CD14-positive monocyte (primary cell): ENCODE measurements at places on chromosomes 2 and 18. TPM values are rescaled to one million over a fixed set of nuclear protein-coding genes. Genes with fewer than 3 reads are reported as not detected.

- H3K4me1 ChIP-seq = no peaks in the 10 kb centered on the region
- no peaks in the 10 kb centered on the region for H3K27me3 ChIP-seq
- no peak overlapping the region for H3K27ac ChIP-seq
- no peaks in the 10 kb centered on the region for H3K36me3 ChIP-seq
Measured at GRCh38 chr18:51133580-51134160, 63.8 kb downstream of the MEX3C start.

GRCh38 chr2:233849607-233850271 is 4.6 kb downstream of the HJURP start:
- H3K4me3 ChIP-seq = no peak overlapping the region
- no peak overlapping the region for H3K27ac ChIP-seq
- no peak for DNase-seq
- peaks cover 28% of the 10 kb centered on the region for H3K4me1 ChIP-seq
- peaks cover 31% of the 10 kb centered on the region for H3K36me3 ChIP-seq

DNA sequence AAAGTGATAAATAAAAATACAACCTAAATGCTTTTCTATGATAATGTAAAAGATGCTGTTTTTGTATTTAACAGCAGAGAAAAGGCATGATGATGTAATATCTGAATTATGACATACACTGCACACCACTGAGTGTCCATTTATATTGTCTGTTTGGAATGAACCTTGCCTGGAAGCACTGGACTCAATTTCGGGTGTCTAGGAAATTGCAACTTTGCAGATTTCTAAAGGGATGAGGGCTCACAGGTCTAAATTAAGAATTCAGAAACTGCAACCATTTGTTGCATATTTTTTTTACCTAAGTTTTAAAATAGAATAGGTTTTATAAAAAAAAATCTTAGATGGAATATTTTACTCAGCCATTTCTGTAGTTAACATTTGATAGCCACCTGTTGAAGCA is 131.1 kb upstream of the EPC2 start:
- H3K4me3 ChIP-seq = no peak overlapping the region
- DNase-seq = no peak
- no peaks in the 10 kb centered on the region for H3K36me3 ChIP-seq
- no peak overlapping the region for H3K27ac ChIP-seq
- H3K4me1 ChIP-seq = peaks cover 6% of the 10 kb centered on the region
- no peaks in the 10 kb centered on the region for H3K27me3 ChIP-seq

- DNase-seq = peak; percentile 42
- no peaks in the 10 kb centered on the region for H3K27me3 ChIP-seq
Measured at GRCh38 chr2:53994818-53995808, 24.3 kb upstream of the PSME4 start.

DNA sequence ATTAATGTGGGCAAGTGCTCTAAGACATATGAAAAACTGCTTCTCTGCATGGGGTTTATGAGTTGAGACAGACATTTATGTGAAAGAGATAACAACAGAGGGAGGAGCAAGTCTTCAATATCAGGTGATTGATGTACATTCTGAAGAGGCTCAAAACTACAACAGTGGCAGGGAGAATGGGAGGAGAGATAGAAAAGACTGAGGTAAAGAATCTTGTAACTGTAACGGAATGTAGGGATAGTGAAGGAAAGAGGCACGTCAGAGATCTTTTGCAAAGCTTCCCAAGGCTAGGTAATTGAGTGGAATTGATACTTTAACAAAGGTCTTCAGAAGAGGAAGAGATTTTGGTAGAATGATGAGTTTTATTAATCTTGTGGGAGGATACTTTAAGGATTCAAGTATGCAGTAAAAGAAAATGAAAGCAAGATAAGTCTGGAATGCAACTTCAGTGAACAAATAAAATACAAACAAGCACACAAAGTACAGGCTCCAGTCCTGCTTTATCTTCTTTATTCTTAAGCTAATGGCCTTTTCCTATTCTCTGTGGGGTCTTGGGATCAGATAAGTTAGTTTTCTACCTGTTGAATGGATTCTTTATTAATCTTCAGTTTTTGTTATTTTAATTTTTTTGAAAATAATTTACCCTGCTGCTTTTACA is 15.0 kb downstream of the SMAD4 start:
- peaks cover 27% of the 10 kb centered on the region for H3K36me3 ChIP-seq
- no peak overlapping the region for H3K4me3 ChIP-seq
- H3K27ac ChIP-seq = no peak overlapping the region
- no peaks in the 10 kb centered on the region for H3K27me3 ChIP-seq
- no peaks in the 10 kb centered on the region for H3K4me1 ChIP-seq
- no peak for DNase-seq

- H3K27ac ChIP-seq = no peak overlapping the region
- no peaks in the 10 kb centered on the region for H3K27me3 ChIP-seq
- H3K36me3 ChIP-seq = no peaks in the 10 kb centered on the region
- H3K4me1 ChIP-seq = no peaks in the 10 kb centered on the region
- H3K4me3 ChIP-seq = no peak overlapping the region
- no peak for DNase-seq
Measured at GRCh38 chr18:54003195-54003594, 221.3 kb downstream of the MBD2 start.

GRCh38 chr2:5176764-5177163 is 515.4 kb upstream of the SOX11 start:
- no peak overlapping the region for H3K4me3 ChIP-seq
- no peak for DNase-seq

DNA sequence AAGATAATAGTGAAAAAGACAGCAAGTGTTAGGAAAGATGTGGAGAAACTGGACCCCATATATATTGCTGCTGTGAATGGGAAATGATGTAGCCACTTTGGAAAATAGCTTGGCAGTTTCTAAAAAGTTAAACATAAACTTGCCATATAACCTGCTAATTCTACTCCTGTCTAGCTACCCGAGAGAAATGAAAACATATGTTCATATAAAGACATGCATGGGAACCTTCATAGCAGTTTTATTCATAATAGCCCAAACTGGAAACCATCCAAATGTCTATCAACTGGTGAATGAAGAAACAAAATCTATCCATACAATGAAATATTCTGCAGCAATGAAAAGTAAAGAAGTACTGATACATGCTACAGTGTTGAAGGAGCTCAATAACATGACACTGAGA is 50.4 kb upstream of the NABP1 start:
- H3K27ac ChIP-seq = no peak overlapping the region
- H3K27me3 ChIP-seq = no peaks in the 10 kb centered on the region
- no peaks in the 10 kb centered on the region for H3K36me3 ChIP-seq

DNA sequence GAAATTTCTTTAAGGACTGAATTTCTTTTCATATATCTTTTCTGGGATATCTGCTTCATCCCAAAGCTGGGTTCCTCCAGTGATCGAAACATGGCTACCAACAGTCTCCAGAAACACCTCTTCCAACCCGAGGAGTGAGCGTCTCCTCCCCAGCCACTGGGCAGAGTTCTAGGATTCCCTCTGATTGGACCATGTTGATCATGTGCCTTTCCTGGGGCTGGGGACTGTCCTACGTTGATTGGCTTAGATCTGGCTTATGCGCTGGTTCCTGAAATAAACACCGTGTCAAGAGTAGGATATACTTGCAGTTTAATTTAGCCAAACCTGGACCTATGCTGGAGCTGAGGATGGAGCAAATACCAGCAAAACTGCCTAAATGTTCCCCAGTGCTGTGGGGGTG is 55.5 kb upstream of the SLC16A14 start:
- H3K27me3 ChIP-seq = no peaks in the 10 kb centered on the region
- H3K4me1 ChIP-seq = peaks cover 50% of the 10 kb centered on the region
- H3K4me3 ChIP-seq = peak overlapping the region; percentile 34
- H3K36me3 ChIP-seq = no peaks in the 10 kb centered on the region

- no peak overlapping the region for H3K4me3 ChIP-seq
- no peak for DNase-seq
- H3K27ac ChIP-seq = no peak overlapping the region
- no peaks in the 10 kb centered on the region for H3K4me1 ChIP-seq
Measured at GRCh38 chr2:17057109-17058017, 391.7 kb upstream of the CYRIA start.

- H3K27ac ChIP-seq = no peak overlapping the region
- no peak overlapping the region for H3K4me3 ChIP-seq
- H3K36me3 ChIP-seq = no peaks in the 10 kb centered on the region
- no peak for DNase-seq
Measured at GRCh38 chr2:71275939-71276310, 49.0 kb upstream of the PAIP2B start.

GRCh38 chr2:64363140-64363539 is 90.8 kb upstream of the LGALSL start:
- H3K4me3 ChIP-seq = no peak overlapping the region
- no peaks in the 10 kb centered on the region for H3K27me3 ChIP-seq
- H3K36me3 ChIP-seq = no peaks in the 10 kb centered on the region

DNA sequence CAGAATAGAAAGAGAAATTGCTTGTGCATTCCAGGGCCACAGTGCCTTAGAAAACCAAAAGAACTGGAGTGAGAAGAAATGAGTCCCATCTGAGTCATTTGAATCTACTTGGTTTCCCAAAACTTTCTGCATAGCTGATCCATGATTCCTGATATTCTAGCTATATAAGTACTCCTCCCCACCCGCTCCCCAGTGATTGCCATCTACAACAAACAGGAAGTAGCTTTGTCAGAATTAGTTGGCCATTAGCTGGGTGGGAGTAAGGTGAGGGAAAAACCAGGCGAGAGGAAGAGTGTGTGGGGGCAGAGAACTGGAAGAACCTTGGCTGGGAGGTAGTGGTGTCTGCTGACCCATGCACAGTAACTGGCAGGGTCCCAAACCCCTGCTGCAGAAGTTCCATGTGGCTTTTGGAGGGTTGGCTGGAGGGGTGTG is 122.1 kb downstream of the ACAA2 start:
- DNase-seq = no peak
- H3K27me3 ChIP-seq = no peaks in the 10 kb centered on the region
- H3K27ac ChIP-seq = no peak overlapping the region
- no peaks in the 10 kb centered on the region for H3K36me3 ChIP-seq
- no peak overlapping the region for H3K4me3 ChIP-seq

DNA sequence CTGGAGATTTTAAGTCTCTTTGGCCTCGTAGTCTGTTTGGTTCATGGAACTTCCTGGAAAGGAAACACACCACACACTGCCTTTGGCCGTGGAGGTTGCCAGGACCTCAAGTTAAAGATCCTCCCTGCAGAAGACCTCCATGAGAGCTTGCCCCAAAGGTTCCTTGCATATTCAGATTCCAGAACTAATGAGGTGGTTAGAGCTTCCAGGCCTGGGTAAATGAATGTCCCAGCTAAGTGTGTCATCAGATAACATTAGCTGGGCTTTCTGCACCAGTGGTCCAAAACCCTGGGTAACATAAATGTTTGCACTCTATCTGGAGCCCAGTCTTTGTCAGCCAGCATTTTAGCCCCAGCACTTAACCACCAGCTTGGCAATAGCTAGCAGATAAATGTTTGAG is 122.1 kb upstream of the EML6 start:
- peaks cover 19% of the 10 kb centered on the region for H3K36me3 ChIP-seq
- H3K27ac ChIP-seq = no peak overlapping the region
- peaks cover 47% of the 10 kb centered on the region for H3K4me1 ChIP-seq
- no peaks in the 10 kb centered on the region for H3K27me3 ChIP-seq
- H3K4me3 ChIP-seq = no peak overlapping the region

GRCh38 chr2:146651361-146651760 is 1193.5 kb upstream of the ACVR2A start:
- no peak overlapping the region for H3K4me3 ChIP-seq
- H3K36me3 ChIP-seq = no peaks in the 10 kb centered on the region
- no peak overlapping the region for H3K27ac ChIP-seq
- DNase-seq = no peak

CNNM4 gene
- polyA plus RNA-seq = 2.6 TPM

TXNDC2 gene
- 0.10 and 0.36 TPM in 2 replicates for polyA plus RNA-seq

IL36A gene
- polyA plus RNA-seq = not detected

CCDC74A gene
- not detected for polyA plus RNA-seq

C2orf72 gene
- not detected for polyA plus RNA-seq

UGT1A4 gene
- polyA plus RNA-seq = not detected
